ENCODE measurements at places on chromosomes 12 and 14. TPM values are rescaled to one million over a fixed set of nuclear protein-coding genes. Genes with fewer than 3 reads are reported as not detected.

Gene DPF3
- total RNA-seq = 2.4 TPM

Gene SLC17A8
- total RNA-seq = not detected

Gene SLC35F4
- total RNA-seq = 0.28 TPM

Gene KRT84
- total RNA-seq = not detected

Gene CLEC1B
- not detected for total RNA-seq

Gene KRT74
- total RNA-seq = not detected

Gene GPR162
- 3.0 TPM for total RNA-seq

Gene SLC15A5
- total RNA-seq = under 0.01 TPM

Gene CCDC91
- 26.4 TPM for total RNA-seq

Gene RNASE7
- not detected for total RNA-seq

Gene PLEKHH1
- 0.14 TPM for total RNA-seq

Gene PAPOLA
- total RNA-seq = 76.8 TPM

Gene DHRS2
- total RNA-seq = 0.28 TPM

Gene HOXC12
- total RNA-seq = not detected

Gene RTL1
- total RNA-seq = not detected

Gene CPNE6
- not detected for total RNA-seq

Gene MMP19
- total RNA-seq = 5.9 TPM

Gene AKAP5
- total RNA-seq = 0.74 TPM

Gene TAS2R7
- not detected for total RNA-seq

Gene SCAF11
- 39.2 TPM for total RNA-seq

Gene CPSF2
- 47.4 TPM for total RNA-seq

Data from smooth muscle cell of bladder (primary cell).